ENCODE measurements at places on chromosomes 12 and 14. TPM values are rescaled to one million over a fixed set of nuclear protein-coding genes. Genes with fewer than 3 reads are reported as not detected.

DNAJC22 gene
- total RNA-seq, result 0.14 TPM

GRCh38 chr12:111029732-111030131 is 109.4 kb upstream of the MYL2 start:
- DNase-seq, result no peak

GRCh38 chr14:100393906-100394732 is 71.0 kb downstream of the SLC25A47 start:
- DNase-seq, result no peak

- no peak for DNase-seq
Observed at GRCh38 chr12:50507930-50508329, 3.1 kb downstream of the DIP2B start.

PLCZ1 gene
- total RNA-seq, result 0.67 TPM

- peak; percentile 19 for DNase-seq
Observed at GRCh38 chr14:60495946-60496345, 10.1 kb upstream of the C14orf39 start.

- DNase-seq, result no peak
Observed at GRCh38 chr14:61192989-61193388, 88.1 kb downstream of the TMEM30B start.

DNA sequence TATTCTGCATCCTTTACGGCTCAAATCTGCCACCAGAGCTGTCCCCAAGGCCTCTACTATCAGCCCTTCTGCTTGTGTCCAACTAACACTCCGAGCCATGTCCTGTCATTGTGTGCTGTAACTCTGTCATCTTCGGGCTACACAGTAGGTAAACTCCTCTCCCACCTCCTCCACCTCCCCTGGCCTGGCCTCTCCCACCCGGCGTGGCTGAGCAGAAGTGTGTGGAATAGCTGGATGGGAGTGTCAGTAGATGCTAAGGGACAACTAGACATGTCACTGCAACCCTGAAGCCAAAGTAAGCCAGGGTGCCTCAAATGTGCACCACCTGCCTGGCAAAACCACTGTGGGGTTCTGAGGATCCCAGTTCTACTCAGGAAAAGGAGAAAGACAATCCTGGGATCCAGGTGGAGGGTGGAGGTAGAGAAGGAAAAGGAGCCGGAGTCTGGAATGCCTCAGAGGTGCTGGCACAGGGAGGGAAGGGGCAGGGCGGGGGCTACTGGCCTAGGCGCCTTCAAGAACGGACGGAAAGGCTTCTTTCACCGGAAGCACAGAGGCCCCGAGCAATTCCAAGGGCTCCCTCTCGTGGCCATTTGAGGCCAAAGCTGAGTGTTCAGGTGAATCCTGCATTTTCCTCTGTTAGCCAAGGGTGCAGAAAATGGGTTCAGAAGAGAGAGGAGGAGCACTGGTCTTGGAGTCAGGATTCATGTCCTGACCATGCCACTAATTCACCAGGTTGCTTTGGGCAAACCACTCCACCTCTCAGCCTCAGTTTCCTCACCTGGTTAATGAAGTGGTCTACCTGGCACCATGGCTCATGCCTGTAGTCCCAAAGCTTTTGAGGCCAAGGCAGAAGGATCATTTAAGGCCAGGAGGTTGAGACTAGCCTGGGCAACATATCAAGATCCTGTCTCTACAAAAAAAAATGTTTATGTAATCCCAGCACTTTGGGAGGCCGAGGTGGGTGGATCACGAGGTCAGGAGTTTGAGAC is 20.5 kb upstream of the FAM181A start:
- DNase-seq, result peak; percentile 43

Measured in mammary epithelial cell (primary cell).